Cortex of kidney (tissue), 1 donor: ENCODE measurements at places on chromosomes 7 and 10.

- DNase-seq = no peak
Observed at GRCh38 chr10:125102821-125103220, 57.5 kb downstream of the CTBP2 start.

DNA sequence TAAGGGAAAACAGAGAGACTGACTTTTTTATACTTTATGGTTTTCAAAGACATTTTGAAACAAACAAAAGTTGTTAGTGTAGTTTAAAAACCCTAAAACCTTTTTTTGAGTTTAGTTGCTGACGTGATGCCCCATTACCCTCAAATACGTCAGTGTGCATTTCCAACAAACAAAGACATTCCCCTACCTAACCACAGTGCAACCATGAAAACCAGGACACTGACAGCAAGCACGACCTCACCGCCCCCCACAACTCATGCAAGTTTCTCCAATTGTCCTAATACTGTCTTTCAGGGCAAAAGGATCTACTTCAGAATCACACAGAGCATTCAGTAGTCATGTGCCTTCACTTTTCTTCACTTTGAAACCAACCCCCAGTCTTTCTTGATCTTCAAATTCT, 75.0 kb downstream of the WNT2 start:
- DNase-seq = no peak

DNA sequence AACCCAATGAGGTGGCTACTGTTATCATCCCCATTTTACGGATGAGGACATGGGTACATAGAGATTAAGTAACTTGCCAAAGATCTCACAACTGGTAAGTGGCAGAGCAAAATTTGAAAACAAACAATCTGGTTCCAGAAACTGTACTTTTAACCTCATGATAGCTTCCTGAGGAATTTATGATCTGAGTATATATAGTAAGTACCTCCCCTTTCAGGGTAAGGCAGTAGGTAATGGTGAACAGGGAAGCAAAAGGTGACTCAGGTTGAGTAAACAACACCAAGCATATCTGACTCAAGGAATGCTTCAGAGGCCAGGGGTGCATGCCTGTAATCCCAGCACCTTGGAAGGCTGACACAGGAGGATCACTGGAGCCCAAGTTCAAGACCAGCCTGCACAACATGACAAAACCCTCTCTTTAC, 21.1 kb downstream of the KLLN start:
- DNase-seq = no peak

GRCh38 chr10:76553263-76554032, 1084.2 kb downstream of the KCNMA1 start:
- DNase-seq = no peak

GRCh38 chr7:114084472-114085312, 165.9 kb upstream of the PPP1R3A start:
- DNase-seq = no peak

- DNase-seq = no peak
Observed at GRCh38 chr10:14653271-14654161, 121.2 kb downstream of the FAM107B start.

DNA sequence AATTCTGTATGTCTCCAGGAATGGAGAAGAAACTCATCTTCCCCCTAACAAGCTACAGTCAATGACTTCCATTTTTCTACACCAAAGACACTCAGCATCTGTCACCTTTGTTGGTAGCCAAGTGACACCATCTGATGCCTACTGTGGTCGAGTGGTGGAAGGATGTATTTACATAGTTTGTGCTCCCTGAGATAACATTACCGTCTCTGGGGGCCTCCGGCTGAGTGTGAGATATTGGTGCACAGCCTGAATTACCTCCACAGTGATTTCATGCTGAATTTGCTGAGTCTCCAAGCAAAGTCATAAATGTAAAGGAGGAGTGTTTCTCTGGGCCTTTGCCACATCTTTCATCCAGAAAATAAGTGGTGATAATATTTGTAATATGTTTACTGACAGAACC, 114.0 kb downstream of the GRID1 start:
- DNase-seq = no peak

GRCh38 chr7:92832534-92833023, 3.8 kb downstream of the CDK6 start:
- no peak for DNase-seq

DNA sequence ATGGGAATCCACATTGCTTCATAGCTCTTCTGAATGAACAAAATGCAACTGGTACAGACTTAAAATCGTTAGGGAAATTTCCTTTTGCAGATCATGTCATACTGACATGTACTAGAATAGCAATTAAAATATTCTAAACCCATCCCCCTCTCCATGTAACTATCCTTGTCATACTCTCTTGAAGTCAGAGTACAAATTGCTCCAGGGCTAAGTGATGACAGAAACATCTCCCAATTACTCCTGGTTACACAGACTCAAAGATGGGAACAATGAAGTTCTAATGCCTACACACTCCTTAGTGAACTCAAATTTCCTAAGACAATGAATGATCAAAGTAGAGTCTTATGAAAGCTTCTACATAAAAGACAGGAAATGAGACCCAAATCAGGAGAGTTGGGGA, 87.2 kb downstream of the PDE1C start:
- DNase-seq = no peak

DNA sequence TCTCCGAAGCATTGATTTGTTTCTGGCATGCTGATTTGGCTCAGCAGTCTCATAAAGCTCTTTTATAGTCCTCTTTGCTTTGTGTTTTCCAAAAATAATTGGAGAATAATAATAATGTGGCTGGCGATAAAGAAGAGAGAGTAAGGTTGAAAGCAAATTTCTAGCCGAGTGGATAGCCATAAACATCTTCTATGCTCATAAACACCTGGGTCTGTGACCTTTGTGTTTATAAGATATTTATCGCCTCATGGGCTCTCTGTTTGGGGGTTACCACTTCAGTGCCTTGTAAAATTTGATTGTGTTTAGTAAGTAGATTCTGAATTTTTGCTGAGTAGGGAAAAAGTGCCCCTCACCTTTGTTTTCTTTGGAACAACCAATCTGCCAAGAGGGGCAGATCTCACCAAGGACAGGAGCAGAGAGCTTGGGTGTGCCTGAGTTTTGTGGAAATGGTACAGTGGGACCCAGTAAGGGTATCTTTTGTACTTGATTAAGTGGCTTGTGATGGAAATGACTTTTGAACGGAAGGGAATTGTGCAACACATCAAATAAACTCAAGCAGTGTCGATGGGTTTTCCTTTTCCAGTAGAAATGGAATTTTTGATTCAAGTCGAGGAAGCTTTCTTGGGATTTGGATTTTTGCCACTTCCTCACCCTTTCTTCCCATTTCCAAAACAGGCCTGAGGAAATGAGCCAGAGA, 220.5 kb downstream of the AUTS2 start:
- no peak for DNase-seq

GRCh38 chr7:147013825-147014224, 897.2 kb downstream of the CNTNAP2 start:
- DNase-seq = no peak

DNA sequence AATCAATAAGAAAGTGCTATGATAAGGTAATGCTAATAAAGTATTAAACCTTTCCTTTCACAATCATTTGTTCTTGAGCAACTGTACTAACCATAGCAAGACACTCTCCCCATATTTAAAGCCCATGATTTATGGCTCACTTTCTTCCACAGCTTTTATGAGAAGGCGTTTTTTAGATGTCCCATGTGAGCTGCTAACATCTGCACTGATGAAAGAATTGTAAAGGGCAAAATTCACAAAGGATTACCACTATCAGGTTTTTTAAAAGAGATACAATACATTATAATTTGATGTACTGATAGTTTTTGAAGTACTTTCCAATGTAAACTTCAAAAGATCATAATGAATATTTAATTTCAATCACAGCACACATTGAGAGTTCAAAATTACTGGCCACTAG, 75.7 kb downstream of the RNLS start:
- no peak for DNase-seq

DNA sequence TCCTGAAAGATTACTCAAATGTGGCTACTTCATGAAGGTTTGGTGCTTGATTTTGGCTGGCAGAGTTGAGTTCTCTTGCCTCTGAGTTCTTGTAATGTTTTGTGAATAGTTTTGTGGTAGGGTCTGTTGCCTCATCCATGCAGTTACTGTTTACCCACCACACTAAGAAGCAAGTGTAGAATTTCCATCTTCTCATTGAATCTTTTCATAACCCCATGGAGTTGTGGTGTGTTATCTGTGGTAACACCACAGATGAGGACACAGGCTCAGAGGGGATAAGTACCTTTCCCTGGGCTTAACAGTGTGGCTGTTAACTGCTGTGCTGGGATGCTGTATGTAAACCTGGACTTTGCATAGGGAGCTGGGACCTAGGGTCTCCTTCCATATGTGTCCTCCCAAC, 186.3 kb downstream of the CAMK1D start:
- DNase-seq = no peak

- no peak for DNase-seq
Observed at GRCh38 chr7:80869821-80870751, 48.8 kb downstream of the SEMA3C start.

GRCh38 chr10:132522521-132523411, 14.8 kb upstream of the INPP5A start:
- no peak for DNase-seq

DNA sequence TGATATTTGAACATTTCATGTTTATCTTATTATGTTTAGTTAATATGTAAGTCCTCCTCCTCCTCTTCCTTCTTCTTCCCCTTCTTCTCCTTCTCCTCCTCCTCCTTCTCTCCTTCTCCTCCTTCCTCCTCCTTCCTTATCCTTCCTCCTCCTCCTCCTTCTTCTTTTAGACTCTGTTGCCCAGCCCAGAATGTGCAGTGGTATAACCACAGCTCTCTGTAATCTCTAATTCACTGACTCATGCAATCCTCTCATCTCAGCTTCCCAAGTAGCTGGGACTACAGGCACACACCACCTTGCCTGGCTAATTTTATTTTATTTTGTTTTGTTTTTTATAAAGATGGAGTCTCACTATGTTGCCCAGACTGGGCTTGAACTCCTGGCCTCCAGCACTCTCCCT, 83.4 kb upstream of the ODAD2 start:
- DNase-seq = no peak

GRCh38 chr7:22700559-22701002, 26.4 kb upstream of the IL6 start:
- DNase-seq = no peak

DNA sequence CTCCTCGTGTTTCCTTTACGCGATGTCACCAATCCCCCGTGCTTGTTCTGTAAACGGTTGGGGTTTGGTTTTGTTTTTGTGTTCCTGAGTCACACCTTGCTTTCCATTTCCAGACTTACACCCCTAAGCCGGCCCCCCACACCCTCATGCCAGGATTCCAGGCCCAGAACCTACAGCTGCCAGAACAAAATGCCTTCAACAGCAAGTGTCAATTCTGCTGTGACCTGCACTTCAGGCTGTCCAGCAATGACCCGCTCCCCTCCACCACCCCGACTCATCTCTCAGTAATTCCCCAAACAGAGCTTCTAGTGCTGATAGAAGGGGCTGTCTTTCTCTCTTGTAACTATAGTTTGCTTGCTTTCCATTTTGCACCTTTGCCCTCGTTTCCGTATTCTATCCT, 722.1 kb upstream of the CELF2 start:
- DNase-seq = no peak
